ENCODE measurements at places on chromosomes 7 and 10.

DNA sequence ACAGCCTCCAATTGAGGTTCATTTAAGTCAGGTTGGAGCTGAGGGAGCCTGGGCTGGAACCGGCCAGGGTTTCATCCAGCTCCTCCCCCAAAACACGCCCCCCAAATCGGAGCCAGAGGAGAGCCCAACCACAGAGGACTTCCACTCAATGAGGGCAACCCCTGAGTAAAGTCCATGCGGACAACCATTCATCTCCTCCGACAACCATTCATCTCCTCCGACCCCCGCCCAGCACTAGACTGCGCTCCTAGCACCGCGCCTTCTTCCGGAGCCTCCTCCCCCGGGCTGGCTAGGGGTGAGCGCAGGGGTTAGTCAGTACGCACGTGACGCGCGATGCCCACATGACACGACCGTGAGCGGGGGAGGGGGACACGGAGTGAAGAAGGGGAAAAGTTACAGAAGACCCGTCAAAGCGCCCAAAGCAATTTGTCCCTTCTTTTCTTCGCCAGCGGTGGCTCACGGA is 1.4 kb downstream of the MAGI2 start:
- peak; percentile 32 for DNase-seq

GRCh38 chr7:105985229-105985628 is 22.2 kb downstream of the CDHR3 start:
- DNase-seq: no peak

DNA sequence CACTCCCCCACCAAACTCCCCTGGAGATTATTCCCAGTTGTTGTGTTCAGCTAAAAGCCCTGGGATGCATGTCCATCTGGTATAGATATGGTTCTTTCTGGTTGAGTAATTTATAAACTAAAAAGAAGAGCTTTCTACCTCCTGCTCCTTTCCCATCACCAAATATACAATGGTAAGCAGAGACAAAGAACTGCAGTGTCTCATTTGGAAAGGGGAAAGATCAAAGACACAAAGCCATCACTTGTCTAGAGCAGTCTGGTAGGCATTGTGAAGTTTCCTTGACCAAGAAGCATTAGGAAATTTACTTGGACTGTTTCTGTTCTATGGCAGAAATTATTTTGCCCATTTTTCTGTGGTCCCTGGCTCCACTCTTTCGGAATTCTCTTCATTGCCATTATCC is 24.9 kb upstream of the PANK1 start:
- DNase-seq: no peak

- no peak for DNase-seq
Measured at GRCh38 chr10:24718031-24718855, 5.4 kb downstream of the ARHGAP21 start.

DNA sequence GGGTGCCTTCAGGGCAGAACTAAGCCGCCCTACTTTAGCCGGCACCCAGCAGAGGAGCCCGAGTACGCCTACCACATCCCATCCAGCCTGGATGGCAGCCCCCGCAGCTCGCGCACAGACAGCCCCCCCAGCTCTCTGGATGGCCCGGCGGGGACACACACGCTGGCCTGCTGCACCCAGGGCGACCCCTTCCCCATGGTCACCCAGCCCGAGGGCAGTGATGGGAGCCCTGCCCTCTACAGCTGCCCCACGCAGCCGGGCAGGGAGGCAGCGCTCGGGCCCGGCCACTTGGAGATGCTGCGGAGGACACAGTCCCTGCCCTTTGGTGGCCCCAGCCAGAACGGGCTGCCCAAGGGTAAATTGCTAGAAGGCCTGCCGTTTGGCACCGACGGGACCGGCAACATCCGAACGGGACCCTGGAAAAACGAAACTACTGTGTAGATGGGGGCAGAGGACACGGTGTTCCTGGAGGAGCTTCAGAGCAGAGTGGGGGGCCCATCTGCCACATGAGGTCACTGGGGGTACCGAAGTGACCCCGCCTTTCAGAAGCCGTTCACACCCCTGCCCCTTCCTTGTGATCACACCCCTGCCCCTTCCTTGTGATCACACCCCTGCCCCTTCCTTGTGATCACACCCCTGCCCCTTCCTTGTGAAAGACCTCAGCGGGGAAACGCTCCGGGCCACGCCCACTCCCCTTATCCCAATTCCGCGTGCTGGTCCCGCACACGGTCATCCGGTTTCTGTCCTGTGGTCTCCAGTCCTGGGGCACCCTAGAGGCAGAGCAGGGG is 30.8 kb upstream of the KNDC1 start:
- no peak for DNase-seq

GRCh38 chr10:88114368-88114767 is 250.9 kb downstream of the PTEN start:
- no peak for DNase-seq

- DNase-seq: no peak
Measured at GRCh38 chr7:122298618-122299017, 5.9 kb downstream of the FEZF1 start.

DNA sequence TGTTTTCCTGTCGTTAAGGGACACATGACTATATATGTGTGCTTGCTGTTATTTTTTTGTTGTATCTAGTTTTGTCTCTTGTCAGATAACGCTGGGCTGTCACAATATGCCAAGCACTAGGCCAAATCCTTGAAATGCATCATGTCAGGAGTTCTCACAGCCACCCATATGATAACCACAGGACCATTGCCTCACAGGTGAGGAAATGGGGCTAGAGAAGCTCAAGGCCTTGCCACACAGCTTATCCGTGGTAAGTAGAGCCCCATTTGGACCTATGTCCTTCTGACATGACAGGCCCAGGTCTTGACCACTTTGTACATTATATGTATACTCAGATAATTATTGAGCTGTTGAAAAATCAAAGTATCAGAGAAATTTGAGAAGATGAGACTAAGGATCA is 42.0 kb upstream of the TARP start:
- no peak for DNase-seq

DNA sequence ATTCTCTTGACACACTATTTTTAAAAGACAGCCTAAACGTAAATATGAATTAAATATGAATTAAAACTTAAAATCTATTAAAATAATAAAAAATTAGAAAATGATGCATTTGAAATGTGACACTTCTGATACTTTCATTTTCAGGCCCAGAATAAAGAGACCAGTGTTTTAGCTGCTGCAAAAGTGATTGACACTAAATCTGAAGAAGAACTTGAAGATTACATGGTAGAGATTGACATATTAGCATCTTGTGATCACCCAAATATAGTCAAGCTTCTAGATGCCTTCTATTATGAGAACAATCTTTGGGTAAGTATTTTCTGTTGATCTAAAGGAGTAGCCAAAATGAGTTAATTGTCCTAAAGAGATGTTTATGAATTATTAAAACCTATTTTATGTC is 23.6 kb downstream of the SLK start:
- DNase-seq: no peak

DNA sequence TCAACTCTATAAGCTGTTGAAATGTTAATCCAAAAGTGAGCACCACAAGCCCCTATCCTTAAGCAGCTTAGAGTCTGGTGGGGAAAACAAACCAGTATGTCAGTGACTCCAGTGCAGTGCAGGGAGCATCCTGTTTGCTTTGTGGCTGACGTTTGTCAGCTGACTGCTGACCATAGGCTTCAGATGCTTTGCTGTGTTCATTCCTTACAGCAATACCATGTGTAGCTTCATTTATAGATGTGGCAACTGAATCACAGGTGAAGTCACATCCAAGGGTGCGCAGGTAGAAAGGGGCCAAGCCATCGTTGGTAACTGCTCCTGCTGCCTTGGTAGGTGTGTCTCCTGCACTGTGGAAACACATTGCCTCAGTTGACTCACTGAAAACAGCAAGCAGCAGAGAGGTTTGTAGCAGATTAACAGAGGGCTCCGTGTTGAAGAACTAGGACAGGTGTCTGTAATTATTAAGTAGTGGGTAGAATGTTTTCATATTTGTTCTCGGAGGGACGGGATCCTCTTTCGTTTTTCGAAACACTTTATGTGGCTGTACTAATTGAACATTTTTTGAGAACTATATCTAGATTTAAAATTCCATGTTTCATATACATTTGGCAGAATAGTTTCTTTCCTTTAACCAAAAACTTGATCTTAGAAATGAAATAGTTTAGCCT is 2.0 kb downstream of the INSIG1 start:
- no peak for DNase-seq

GRCh38 chr7:138125119-138125518 is 48.9 kb downstream of the AKR1D1 start:
- no peak for DNase-seq

GRCh38 chr10:110356628-110357245 is 52.0 kb upstream of the SMNDC1 start:
- DNase-seq: no peak

DNA sequence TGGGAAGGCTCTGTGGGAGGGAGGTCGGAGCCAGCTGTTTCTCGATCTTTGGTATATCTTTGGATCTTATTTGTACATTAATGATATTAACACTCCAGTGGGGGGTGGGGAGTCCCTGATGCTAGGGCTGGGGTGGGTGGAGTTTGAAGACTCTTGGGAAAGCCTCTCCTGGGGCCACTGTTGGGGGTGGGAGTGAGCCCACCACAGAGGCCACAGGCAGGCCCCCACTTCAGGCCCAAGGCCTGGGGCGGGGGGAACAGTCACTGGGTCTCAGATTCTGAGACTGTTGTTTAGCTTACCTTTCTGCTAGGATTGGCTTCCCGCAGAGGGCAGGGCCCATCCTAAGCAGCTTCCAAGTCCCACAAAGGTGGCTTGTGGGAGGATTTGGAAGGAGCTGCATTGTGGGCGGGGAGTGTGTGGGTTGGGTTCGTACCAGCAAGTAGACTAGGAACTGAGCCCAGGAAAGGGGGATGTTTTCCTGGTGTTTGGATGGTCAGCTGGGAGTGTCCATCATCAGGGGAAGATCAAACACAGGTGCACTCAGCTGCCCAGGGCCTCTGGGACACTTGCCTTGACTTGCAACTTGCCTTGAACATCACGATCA is 11.9 kb downstream of the YKT6 start:
- no peak for DNase-seq

- DNase-seq: no peak
Measured at GRCh38 chr7:84249656-84250055, 55.1 kb upstream of the SEMA3A start.

DNA sequence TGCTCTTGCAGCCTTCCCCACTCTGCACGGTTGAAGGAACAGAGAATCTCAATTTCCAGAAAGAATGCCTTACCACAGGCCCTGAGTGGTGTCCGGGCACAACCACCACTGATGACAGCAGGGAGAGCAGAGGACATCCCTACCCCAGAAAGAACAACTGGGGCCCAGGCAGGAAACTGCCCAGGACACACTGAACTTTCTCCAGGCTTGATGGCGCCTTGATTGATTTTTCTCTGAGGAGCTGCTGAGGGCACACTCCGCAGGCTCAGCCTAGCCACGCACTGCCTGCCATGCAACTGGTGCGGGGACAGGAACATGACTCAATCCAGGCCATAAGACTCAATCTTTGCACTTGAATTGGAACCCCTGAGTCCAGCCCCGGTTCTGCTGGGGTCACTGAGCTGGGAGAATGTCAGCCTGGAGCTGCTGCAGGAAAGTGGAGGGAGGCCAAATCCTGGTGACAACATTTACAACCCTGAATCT is 5.9 kb downstream of the AKR1B1 start:
- no peak for DNase-seq
